Nasal cavity respiratory epithelium epithelial cell of viscerocranial mucosa (primary cell): ENCODE measurements at places on chromosomes 4 and X. TPM values are rescaled to one million over a fixed set of nuclear protein-coding genes. Genes with fewer than 3 reads are reported as not detected.

The PDE6B gene
- 0.64 and 1.0 TPM in 2 replicates for total RNA-seq

The SPANXB1 gene
- not detected in 2 replicates for total RNA-seq

The CXCL11 gene
- 0.68 and 0.71 TPM in 2 replicates for total RNA-seq

The TLR6 gene
- total RNA-seq: 0.34 and 0.50 TPM in 2 replicates

The TDO2 gene
- under 0.01 and 1.3 TPM in 2 replicates for total RNA-seq

The NXF2B gene
- not detected in 2 replicates for total RNA-seq

The TREX2 gene
- 0.64 and 3.8 TPM in 2 replicates for total RNA-seq

The CT45A6 gene
- total RNA-seq: not detected in 2 replicates

The KLB gene
- total RNA-seq: under 0.01 TPM in 2 replicates

The PAGE5 gene
- not detected in 2 replicates for total RNA-seq

The PIR gene
- total RNA-seq: 22.9 and 23.6 TPM in 2 replicates

The SNCA gene
- 25.6 and 34.8 TPM in 2 replicates for total RNA-seq

The CTAG1A gene
- total RNA-seq: not detected in 2 replicates

The REPS2 gene
- 0.68 and 3.6 TPM in 2 replicates for total RNA-seq

The TEX11 gene
- total RNA-seq: not detected in 2 replicates

The PITX2 gene
- total RNA-seq: under 0.01 and 0.07 TPM in 2 replicates

The PNMA5 gene
- total RNA-seq: not detected in 2 replicates

The TRIM2 gene
- total RNA-seq: 11.3 and 26.5 TPM in 2 replicates

The ANKRD50 gene
- 44.1 and 46.6 TPM in 2 replicates for total RNA-seq

The NEXMIF gene
- total RNA-seq: under 0.01 and 0.07 TPM in 2 replicates

The CXCL3 gene
- 3.3 and 3.8 TPM in 2 replicates for total RNA-seq

The ANXA3 gene
- 350 and 1,826 TPM in 2 replicates for total RNA-seq

The TCP11X2 gene
- total RNA-seq: not detected in 2 replicates

The VCX gene
- not detected in 2 replicates for total RNA-seq

The GAGE12H gene
- total RNA-seq: not detected in 2 replicates

The TMEM271 gene
- total RNA-seq: not detected in 2 replicates

The KCNE5 gene
- total RNA-seq: under 0.01 and 0.07 TPM in 2 replicates

The CTSO gene
- 1.7 and 7.6 TPM in 2 replicates for total RNA-seq

The PHEX gene
- total RNA-seq: 1.7 and 3.4 TPM in 2 replicates

The ZCCHC18 gene
- not detected in 2 replicates for total RNA-seq

The PFKFB1 gene
- total RNA-seq: under 0.01 and 0.21 TPM in 2 replicates

The ZDHHC15 gene
- not detected in 2 replicates for total RNA-seq

The MAP3K15 gene
- not detected in 2 replicates for total RNA-seq

The KDM6A gene
- 21.5 and 68.3 TPM in 2 replicates for total RNA-seq

The UTP3 gene
- 19.5 and 36.2 TPM in 2 replicates for total RNA-seq

The LNX1 gene
- total RNA-seq: 2.1 and 5.1 TPM in 2 replicates

The ZNF827 gene
- total RNA-seq: 3.8 and 11.5 TPM in 2 replicates

The PLK4 gene
- total RNA-seq: 1.2 and 1.4 TPM in 2 replicates

The JADE3 gene
- 6.8 and 10.7 TPM in 2 replicates for total RNA-seq

The GRIA3 gene
- total RNA-seq: under 0.01 TPM in 1 of 2 replicates, not detected in the other

The ELMOD2 gene
- total RNA-seq: 18.8 and 29.6 TPM in 2 replicates

The F8A3 gene
- total RNA-seq: 0.34 and 1.4 TPM in 2 replicates

The SHOX gene
- total RNA-seq: not detected in 2 replicates

The BANK1 gene
- 0.34 and 1.1 TPM in 2 replicates for total RNA-seq

The PDLIM3 gene
- 0.68 and 0.71 TPM in 2 replicates for total RNA-seq

The RNF175 gene
- total RNA-seq: 0.50 TPM in 1 of 2 replicates, not detected in the other
